ENCODE measurements at places on chromosomes 16 and 17.

- DNase-seq = peak; percentile 81
Measured at GRCh38 chr17:4899341-4900230, at the start of gene C17orf107. TSS of gene C17orf107 (plus strand) at chr17:4899536. CDS start at chr17:4899763, 227 bp downstream.

DNA sequence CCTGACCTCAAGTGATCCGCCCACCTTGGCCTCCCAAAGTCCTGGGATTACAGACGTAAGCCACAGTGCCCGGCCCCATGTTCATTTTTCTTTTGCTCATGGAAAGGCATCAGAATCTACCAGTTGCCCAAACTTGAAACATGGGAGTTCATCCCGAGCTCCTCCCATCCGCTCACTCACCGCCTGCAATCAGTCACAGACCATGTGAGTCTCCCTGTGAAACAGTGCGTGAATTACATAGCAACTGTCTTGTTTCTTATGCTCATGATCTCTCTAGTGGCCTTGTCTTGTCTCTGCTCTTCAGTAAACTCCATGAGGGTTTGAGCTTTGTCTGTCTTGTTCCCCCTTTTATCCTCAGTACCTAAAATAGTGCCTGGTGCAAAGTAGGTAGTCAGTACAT is 52.1 kb upstream of the TNRC6A start:
- DNase-seq = no peak

GRCh38 chr17:64658931-64659330 is 3.2 kb downstream of the SMURF2 start:
- DNase-seq = no peak

GRCh38 chr16:73145166-73145880 is 97.4 kb upstream of the ZFHX3 start:
- no peak for DNase-seq

GRCh38 chr16:72371307-72372086 is 199.5 kb upstream of the PMFBP1 start:
- no peak for DNase-seq

- DNase-seq = no peak
Measured at GRCh38 chr17:4576729-4577322, 7.5 kb upstream of the SMTNL2 start.

DNA sequence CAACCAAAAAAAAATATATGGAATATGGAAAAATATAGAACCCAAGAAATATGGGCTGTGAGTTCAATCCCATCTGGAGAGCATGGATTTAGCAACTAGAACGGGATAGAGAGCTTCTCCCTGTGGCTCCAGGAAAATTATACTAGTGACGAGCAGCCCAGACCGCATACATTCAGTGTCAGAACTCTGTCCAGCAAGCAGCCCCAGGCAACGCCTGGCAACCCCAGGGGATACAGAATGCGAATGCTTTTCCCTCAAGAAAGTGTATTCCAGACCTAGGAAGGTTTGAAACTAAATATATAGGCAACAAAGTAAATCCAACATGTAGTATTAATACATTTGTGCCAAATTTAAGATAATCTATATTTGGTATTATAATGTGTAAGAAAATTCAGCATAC is 13.5 kb upstream of the ASGR2 start:
- no peak for DNase-seq

DNA sequence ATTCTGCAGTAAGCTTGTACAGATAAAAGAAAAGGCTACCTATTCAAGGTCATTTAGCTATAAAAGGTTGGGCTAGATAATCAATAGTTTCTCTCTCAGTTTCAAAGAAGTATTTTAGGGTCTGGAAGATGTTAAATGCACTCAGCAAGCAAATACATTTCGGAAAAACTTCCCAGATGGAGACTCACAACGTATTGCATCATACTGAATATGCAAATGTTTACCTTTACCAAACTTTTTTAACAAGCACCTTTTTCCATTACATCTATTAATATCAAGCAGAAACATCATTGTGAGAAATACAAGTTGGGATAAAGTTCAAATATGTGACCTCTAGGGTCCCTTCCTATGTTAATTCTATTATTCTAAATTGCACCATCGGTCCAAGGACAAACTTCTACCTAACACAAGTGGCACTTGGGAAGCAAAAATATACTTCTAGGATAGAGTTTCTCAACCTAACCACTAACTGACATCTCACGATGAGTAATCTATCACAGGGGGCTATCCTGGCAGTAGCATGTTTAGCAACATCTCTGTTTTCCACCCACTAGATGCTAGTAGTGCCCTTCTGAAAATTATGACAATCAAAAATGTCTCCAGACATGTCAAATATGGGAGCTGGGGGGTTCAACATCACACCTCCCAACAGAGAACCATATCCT is 14.5 kb downstream of the KANSL1 start:
- DNase-seq = no peak

DNA sequence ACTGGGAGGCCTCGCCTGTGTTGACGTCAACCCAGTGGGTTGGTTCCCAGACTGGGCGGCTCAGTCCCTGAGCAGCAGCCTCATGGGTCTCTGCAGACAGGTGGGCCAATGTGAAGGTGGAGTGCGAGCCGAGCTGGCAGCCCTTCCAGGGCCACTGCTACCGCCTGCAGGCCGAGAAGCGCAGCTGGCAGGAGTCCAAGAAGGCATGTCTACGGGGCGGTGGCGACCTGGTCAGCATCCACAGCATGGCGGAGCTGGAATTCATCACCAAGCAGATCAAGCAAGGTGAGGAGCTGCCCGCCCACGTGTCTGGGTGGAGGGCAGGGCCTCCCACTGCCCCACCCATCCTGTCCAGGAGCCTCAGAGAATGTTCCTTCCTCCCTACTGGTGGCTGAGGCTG is 44.1 kb downstream of the MRC2 start:
- DNase-seq = no peak

GRCh38 chr17:78391843-78392242 is 13.4 kb downstream of the PGS1 start:
- DNase-seq = no peak

DNA sequence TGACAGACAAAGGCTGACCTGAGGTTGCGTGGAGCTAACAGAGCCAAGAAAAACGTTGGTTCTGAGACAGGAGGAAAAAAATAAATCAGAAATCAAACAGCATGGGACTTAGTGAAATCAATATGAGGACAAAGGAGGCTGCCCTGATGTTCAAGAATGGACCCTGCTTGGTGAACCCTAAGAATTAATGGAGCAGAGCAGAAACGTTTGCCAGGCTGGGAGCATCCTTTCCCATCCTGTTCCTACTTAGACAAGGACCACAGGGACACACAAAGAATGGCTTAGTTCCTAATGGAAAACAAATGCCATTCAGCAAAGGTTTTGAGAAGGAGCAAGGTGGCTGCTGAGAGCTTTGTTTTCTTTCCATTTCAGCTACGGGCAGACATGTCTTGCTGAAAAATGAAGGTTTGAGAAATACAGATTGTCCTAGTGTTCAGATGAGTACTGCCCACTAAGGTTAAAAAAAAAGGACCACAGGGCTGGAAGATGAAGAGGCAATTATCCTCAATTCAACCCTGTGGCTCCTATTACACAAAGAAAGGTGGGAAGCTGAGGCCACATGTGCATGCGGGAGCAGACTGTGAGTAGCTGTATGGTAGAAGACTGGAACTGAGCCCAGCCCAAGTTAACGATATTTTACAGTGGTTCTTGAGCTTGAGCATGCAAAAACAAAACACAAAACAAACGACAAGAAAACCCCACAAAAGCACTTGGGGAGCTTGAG is 230.1 kb downstream of the SLC39A11 start:
- no peak for DNase-seq

GRCh38 chr16:4617880-4618279 is 3.2 kb upstream of the UBALD1 start:
- DNase-seq = no peak

GRCh38 chr17:66485309-66485947 is 183.0 kb downstream of the PRKCA start:
- no peak for DNase-seq
